ENCODE measurements at places on chromosomes 7 and 10.

- DNase-seq, result no peak
Observed at GRCh38 chr7:92421676-92422435, 25.4 kb upstream of the GATAD1 start.

GRCh38 chr10:117362313-117362712 lies 12.9 kb downstream of the PDZD8 start:
- DNase-seq, result no peak

- DNase-seq, result no peak
Observed at GRCh38 chr7:155378580-155378934, 79.4 kb upstream of the EN2 start.

- peak; percentile 3 for DNase-seq
Observed at GRCh38 chr10:35916791-35917190, 274.7 kb upstream of the FZD8 start.

DNA sequence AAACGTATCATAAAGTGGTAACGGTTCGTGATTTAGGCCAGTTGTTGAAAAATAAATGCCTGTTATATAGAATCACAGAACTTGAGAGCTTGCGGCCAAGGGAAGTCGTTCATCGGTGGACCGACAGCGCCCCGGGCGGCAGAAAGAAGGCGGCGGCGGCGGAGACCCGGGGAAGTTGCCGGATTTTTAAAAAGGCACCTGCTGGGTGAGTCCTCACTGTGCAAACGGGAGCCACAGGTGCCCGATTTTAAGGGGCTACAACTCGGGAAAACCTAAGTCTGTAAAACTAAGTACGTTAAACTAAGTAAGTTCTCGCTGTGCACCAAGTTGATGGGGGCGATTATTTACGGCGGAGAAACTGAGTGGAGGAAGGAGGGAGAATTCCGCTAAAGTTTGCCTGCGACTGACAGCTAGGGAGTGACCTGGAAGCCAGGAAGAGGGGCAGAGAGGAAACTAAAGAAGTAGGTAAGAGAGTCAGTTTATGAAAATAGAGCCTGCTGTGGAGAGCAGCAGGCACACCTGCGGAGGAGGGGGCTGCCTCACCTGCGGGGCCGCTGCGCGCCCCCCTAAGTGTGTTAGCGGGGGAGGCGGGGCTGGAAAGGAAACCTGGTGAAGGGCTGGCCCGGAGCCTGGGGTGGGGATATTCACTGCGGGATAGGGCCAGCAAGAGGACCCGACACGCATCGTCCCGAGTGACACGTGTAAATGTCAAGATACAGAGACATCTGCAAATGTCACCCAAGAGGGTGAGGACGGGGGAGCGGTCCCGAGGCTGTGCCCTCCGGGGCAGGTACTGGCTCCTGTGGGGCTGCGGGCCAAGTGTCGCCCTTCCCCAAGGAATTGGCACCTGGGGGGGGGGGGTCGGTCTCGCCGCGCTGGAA lies 996 bp downstream of the ADAM12 start:
- peak; percentile 20 for DNase-seq

DNA sequence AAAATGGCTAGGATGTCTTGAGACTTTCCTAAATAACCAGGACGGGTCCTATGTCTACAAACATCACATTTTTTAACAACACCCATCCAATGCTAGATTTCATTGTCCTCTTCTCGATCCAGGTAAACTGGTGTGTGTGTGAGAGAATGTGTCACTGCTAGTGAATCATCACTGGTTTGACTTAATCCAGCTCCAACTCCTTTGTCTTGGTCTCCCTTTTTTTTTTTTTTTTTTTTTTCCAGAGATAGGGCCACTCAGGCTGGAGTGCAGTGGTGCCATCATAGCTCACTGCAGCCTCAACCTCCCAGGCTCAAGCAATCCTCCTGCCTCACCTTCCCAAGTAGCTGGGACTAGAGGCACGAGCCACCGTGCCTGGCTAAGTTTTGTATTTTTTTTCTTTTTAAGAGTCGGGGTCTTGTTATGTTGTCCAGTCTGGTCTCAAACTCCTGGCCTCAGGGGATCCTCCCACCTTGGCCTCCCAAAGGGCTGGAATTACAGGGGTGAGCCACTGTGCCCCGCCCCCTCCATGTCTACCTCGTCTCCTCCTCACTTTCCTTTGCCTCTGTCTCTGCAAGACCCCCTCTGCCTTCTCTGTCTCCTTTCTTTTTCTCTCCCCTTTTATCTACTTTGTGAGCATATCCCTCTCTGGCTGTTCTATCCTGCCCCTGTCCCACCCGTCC lies 2.2 kb upstream of the UFSP1 start:
- DNase-seq, result no peak

DNA sequence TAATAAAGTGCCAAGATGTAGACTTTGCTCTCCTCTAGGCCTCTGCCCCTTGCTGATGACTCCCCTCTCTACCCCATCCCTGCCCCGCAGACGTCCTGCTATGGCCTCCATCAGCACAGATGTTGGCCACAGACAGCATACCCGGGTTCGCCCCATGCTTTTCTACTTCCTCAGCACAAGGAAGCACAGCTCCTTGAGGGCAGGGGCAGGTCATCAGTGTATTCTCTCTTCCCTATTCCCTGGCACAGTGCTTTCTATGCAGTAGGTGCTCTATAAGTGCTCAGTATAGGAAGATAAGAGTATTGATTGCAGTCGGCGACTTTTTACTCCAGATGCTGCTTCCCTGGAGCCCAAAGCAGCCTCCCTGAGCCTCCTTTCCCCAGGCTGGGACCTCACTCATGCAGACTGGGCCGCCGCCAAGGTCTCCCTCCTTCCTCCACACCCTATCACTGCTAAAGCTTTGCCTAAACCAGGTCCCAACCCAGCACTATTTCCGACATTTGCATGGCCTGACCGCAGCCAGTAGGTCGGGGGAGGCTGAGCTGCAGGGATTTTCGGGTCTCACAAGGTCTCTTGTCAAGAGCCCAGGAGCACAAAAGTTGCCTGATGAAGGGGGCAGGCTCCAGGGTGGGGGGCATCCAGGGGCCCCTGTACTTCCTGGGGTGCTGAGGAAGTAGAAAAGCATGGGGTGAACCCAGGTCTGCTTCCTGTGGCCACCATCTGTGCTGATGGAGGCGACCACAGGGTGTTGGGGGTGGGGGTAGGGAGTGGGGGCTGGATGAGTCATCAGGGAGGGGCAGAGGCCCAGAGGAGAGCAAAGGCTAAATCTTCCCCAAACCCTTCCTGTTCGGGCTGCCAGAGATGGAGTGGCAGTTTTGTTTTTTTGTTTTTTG lies 8.0 kb downstream of the CALHM3 start:
- peak; percentile 76 for DNase-seq

DNA sequence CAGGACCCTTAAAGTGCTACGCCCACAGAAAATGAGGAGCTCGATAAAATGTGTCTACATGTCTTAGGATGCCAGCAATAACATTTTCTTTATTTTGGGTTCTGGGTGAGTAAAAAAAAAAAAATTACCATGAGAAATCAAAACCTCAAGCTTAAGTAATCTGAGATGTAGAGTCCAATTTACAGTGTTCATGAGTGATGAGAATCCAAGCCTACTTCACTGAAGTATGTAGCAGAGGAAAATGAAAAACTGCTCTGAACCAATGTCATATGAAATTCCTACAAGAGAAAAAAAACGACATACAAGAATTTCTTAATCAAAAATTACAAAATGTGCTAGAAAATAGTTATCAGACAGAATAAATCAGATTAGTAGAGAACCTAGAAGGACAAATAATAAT lies 274.4 kb downstream of the HTR7 start:
- no peak for DNase-seq

DNA sequence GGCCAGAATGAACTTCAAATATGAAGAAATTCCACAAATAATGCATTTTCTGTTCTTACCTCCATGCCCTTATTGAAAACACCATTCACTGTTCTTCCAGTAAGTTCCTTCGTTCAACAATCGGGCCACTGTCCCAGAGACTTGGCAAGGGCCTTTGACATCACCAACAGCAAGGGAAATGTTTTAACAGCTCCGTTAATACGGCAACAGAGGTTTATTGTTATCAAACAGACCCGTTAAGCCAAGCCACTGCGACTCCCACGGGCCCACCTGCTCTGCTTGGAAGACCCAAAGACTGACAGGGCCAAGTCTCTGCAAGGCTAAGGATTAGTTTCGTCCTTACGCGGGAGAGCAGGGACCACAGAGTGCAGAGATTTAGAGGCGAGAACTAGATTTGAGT lies 43.4 kb upstream of the LYZL1 start:
- no peak for DNase-seq

- DNase-seq, result no peak
Observed at GRCh38 chr10:36640626-36641025, 484.8 kb upstream of the ANKRD30A start.

DNA sequence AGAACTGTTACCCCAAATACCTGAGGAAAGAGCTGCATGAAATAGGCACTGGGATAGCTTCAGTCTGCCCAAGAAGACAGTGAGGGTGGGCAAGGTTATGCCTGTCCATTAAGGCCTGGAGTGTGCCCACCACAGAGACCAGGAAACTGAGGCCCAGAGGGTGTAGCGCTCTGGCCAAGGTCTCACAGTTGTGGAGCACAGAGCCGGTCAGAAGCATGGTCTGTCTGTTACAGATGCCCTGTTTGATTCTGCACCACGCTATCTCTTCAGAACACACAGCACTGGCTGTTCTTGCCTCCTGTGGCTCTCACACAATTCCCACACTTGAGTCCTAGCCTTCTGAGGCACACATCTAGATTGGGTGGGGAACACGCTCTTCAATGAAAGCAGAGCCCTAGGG lies 261.4 kb downstream of the GRID1 start:
- no peak for DNase-seq

- no peak for DNase-seq
Observed at GRCh38 chr7:25031007-25031406, 51.0 kb upstream of the OSBPL3 start.

GRCh38 chr10:111481866-111482265 lies 405.0 kb downstream of the ADRA2A start:
- DNase-seq, result no peak

GRCh38 chr10:30697806-30698205 lies 68.3 kb upstream of the LYZL2 start:
- no peak for DNase-seq

GRCh38 chr10:120262857-120263547 lies 194.0 kb upstream of the PLPP4 start:
- DNase-seq, result no peak

DNA sequence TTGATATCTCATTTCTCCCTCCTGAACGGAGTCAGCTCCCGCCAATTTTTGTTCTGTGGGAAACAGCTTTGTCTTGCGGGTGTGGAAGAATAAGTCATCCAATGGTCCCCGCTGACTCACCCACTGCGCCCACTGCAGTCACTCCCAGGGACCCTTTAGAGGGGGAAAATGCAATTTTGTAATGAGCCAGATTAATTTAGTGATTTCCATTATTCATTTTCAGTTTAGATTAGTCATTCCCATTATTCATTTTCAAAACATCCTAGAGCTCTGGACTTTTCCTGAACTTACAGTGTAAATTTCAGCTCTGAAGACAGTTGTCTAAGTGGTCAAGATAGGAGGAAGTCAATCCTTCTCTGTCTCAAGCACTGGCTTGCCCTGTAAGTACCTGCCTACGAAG lies 154.9 kb upstream of the TMEM72 start:
- DNase-seq, result no peak

DNA sequence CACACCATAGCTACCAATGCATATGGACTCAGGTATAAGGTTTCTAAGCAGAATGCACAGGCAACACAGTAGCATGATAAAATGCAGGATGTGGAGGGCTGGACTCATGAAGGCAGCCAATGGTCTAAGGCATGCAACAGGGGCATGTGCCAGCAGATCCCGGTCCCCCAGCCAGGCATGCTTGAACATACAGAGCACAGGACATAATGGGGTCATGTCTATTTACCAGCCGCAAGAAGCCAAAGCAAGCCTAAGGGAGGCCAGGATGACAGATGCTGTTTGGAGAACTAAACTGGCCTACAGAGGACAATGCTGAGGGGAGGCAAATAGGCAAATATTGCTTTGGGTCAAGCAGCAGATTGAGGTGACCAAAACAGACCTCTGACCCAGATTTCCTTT lies 60.0 kb upstream of the PDLIM1 start:
- no peak for DNase-seq

- DNase-seq, result no peak
Observed at GRCh38 chr10:96401036-96401435, 42.2 kb upstream of the OPALIN start.

DNA sequence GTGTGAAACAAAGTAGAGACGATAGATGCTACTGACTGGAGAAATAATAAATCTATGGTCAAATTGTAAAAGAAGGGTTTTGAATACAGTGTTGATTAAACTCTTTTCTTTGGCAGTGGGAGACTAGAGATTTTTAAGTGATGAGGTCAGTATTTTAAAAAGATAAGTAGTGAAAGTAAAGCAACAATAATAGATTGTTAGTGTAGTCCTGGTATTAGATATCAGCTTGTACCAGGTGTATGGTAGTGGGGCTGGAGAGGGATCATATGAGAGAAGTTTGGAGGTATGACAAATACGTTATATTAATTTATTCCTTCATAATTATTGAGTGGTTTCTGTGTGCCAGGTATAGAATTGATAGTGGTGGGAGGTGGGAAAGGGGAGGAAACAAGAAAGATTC lies 25.2 kb downstream of the PHTF2 start:
- no peak for DNase-seq

DNA sequence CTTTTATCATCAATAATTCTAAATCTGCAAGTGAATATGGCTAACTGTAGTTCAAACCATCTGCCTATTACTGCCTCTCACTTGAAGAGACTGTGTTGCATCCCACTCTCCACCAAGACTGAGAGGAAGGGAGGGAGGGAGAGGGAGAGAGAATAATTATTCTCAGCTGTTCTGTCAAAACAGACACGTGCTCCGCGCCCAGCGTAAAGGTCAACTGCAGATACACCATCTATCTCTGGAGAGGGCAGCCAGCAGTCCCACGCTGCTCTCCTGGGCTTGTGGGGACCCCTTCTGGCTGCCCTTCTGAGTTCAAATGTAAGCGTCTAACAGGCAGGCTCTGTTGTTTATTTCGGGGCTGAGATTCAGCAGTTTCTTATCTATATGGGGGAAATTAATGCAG lies 625.5 kb upstream of the GALNT17 start:
- no peak for DNase-seq

DNA sequence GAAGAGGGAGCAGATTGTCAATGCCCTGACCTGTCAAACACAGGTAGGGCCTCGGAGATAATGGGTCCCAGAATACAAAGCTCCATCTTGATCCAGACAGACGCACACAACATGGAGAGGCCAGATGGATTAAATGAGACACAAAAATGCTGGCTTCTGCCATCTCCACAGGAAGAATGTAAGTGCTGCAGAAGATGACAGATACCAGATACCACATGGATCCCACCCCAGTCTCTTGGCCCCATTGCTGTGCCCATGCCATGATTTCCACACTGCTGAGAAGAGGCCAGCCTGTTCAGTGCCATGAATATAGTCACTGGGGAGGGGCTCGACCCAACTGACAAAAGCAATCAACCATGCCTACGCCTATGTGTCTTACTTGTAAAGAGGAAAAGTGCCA lies 487.9 kb downstream of the PARD3 start:
- DNase-seq, result no peak

- DNase-seq, result no peak
Observed at GRCh38 chr7:151565541-151565940, 45.8 kb upstream of the RHEB start.

GRCh38 chr7:74173866-74174605 lies at the start of gene EIF4H:
Gene EIF4H (plus strand): TSS chr7:74174356. CDS start chr7:74174384, 28 bp downstream.
- peak; percentile 97 for DNase-seq

All from inflammatory macrophage (primary cell).